ENCODE measurements at places on chromosomes 7 and 10. TPM values are rescaled to one million over a fixed set of nuclear protein-coding genes. Genes with fewer than 3 reads are reported as not detected.

Gene MAGI2
- 1.4 TPM for total RNA-seq

Gene IGFBP3
- 30.9 TPM for total RNA-seq

Gene PPP1R17
- not detected for total RNA-seq

Gene NPFFR1
- 0.15 TPM for total RNA-seq

Gene ANKRD61
- total RNA-seq: not detected

Gene OGDHL
- total RNA-seq: 1.1 TPM

Gene PAOX
- 9.3 TPM for total RNA-seq

Gene CPVL
- total RNA-seq: 4.7 TPM

GRCh38 chr7:66741710-66742049 is 1.1 kb downstream of the RABGEF1 start:
- DNase-seq: peak; percentile 36

DNA sequence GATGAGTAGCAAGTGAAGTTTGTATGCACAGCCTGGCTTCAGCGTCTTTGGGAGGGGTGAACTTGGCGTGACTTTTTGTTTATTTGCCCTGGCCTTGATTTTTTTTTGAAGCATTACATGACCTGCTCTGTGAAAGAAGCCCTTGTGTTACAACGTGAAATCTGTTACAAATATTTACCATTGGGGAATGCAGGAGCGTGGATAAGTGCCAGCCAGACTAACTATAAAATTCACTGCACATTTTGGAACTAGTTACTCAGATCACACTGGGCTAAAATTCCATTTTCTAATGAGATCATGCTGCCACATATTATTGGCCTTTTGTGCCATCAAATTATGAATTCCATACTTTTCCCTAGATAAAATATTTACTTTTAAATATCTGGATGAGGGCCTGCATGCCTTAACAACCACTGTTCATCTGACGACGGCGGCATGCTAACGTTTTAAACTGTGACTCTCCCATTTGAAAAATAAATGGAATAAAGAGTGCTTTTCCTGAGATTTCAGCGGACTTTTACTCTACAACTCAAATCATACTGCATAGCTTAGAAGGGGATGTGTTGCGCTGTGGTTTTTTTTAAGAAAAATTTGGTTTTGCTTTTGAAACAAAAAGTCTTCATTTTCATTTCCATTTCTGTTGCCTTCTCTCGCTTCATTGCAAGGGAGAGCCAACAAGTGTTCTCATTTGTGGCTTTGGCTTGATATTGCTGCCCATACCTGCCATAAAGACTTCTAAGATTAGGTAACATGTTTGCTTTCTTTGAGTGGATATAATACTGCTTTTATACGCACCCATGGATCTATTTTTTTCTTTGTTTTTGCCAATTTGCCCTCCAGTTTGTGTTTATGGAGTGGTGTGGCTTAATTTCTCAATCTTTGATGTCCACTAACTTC is 352.2 kb downstream of the TFEC start:
- DNase-seq: peak; percentile 33

DNA sequence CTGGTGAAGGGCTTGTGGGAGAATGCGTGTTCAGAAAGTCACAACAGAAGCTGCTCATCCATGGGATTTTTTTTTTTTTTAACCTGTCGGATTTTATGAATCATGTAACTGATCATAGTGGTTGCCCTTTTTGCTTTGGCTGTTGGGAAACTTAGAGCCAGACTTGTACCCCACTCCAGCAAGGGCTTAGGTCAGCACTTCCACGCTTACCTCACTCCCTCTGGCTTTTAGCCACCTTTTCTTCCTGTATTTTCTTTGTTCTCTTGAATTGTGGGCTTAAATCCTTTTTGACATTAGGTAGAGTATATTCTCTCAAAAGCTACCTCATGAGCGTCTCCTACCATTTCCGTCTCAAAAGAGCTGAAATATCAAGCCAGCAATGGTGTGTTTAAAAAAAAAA is 113.6 kb upstream of the BTBD16 start:
- DNase-seq: no peak

- no peak for DNase-seq
Measured at GRCh38 chr10:55320187-55320700, 519.2 kb upstream of the PCDH15 start.

DNA sequence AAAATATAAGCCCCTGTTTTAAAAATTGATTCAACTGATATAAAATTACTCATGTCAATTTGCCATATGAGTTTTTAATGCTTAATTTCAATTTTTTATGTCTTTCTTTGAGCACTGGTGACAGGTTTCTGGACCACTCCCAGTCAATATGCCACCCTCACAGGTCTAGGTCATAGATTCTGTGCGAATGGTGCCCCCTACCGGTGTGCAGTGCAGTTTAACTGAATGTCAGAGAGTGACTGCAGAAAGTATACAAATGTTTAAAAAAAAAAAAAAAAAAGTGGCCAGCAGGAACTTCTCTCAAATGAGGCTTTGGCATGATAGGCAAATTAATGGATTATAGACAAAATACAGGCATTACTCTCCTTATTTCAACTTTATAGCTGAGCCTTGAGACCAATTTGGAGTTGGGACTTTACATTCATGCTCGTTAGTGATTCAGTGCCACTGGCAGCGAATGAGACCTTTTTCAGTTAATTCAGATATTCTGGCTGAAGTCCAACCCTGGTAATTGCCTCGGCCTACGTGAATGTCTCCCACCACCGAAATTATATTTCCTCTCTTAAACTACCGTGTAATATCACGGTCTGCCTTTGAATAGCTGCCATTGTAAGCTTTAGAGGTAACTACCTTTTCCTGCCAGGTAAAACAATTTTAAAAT is 427.6 kb downstream of the PHTF2 start:
- DNase-seq: peak; percentile 28

DNA sequence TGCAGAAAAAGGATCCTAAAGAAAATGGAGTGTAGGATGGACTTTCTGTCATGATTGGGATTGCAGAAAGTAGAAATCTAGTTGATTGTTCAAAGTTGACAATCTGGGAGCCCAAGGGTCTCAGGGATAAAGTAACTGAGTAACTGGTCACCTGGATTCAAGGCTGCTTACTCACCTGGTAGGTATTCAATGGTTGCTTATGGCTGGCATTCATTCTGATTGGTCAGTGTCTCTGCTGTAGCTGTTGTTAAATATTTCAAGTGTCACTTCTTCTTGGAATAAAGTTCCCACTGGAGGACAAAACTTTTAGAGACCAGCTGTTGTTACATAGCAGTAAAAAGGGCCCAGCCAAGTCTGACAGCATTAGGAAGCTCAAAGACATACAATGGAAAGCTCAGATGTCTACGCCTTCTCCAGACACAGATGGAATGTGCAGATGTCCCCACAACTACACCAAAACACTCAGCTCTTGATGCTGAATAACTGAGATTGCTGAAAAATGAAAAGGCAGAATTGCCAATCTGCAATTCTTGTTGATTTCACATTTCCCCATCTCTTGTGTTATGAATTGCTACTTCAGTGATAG is 106.9 kb downstream of the ZNF467 start:
- DNase-seq: no peak

- no peak for DNase-seq
Measured at GRCh38 chr10:87664276-87664701, 4.6 kb downstream of the PAPSS2 start.

- no peak for DNase-seq
Measured at GRCh38 chr10:50927522-50928189, 42.2 kb upstream of the A1CF start.

DNA sequence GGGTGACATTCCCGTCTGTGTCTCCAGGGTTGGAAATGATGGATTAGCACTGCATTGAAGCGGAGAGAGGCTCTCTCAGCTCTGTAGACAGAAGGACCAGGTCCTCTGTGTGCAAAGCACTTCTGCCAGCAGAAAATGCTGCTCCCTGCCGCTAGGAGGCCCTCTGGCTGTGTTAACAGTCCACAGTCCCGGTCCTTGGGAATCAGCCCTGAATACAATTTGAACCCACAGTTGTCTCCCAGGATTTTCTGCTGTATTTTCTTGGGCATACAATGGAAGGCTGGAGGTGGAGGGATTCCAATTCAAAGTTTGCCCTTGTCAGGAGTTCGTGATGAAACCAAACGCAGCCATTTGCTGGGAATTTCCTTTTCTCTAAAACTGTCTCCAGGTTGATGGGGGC is 205.2 kb downstream of the GLRX3 start:
- no peak for DNase-seq

GRCh38 chr7:31098642-31099360 is 46.7 kb downstream of the ADCYAP1R1 start:
- DNase-seq: no peak

- DNase-seq: no peak
Measured at GRCh38 chr7:131529617-131530016, 26.8 kb downstream of the PODXL start.

DNA sequence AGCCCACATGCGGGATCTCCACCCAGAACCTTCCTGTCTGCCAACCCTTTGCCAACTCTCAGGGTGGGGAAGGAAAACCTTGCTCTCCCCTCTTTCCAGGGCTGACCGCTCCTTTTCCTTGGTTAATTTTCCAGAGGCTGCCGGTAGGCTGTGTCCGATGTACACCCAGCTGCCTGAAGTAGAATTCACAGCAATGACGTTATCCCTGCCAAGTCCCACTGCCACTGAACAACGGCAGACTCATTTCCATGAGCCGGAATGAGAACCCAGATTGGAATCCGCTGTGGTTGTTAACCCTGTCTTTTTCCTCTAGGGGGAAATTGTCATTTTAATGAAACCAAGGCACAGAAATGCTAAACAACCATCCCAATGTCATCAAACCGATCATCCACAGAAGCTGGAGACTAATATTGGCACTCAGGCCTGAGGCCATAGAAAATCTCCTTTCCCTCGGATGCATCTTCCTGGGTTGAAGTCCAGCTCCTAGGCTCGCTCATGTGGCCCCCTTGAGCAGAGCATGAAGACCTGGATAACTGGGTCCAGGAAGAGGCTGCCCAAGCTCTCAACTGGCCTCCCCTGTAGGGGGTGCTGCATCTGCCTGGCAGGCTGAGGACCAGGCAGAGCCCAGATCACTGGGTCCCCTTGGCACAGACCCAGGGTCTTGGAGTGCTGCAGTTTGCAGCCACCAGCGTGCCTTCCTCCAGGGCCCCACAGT is 30.4 kb downstream of the KLRG2 start:
- DNase-seq: no peak

- no peak for DNase-seq
Measured at GRCh38 chr7:45391618-45392451, 182.3 kb upstream of the ADCY1 start.

- DNase-seq: no peak
Measured at GRCh38 chr10:34437906-34438305, 377.2 kb downstream of the PARD3 start.

DNA sequence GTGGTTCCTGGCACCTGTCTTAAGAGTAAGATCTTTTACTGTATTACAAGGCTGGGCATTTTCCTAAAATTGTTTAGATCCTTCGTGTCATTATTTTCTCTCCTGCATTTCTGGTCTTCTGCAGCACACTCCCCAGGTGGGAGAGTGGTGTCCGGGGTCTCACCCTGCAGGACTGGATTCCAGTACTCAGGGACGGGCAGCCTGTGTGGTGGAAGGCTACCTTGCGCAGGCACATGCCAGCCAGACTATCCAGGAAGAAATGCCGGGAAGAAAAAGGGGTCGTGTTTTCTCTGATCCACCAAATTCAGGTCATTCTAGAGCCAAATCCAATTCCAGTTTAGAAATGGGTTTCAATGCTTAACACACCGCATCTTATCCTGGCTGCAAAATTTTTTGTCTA is 27.7 kb downstream of the CNPY1 start:
- no peak for DNase-seq

DNA sequence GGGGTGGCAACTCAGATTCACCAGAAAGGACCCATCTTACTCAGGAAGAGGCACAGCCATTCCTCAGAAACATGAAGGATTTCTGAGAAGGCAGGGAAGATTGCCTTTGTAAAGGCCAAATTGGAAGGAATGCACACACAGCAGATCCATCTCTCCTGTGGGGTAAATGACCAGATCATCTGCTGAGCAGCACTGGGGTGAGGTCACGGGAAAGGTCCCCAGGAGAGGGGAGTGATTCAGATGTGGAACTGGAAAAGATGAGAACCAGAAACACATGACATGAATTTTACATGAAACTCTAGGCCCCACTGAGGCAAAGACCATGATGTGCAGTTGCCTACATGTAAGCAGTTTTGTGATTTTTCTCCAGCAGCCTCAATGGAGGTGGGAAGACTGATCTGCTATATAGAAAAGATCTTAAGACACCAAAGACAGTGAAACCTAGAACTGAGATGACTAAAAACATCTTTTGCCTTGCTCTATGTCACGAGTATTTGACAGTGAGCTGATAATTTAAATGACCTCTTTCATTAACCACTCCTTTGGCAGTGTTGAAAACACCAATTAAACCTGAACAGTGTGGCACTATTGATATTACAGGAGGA is 91.6 kb downstream of the AMPH start:
- DNase-seq: no peak

- DNase-seq: no peak
Measured at GRCh38 chr10:86242761-86243160, 123.8 kb downstream of the GRID1 start.

DNA sequence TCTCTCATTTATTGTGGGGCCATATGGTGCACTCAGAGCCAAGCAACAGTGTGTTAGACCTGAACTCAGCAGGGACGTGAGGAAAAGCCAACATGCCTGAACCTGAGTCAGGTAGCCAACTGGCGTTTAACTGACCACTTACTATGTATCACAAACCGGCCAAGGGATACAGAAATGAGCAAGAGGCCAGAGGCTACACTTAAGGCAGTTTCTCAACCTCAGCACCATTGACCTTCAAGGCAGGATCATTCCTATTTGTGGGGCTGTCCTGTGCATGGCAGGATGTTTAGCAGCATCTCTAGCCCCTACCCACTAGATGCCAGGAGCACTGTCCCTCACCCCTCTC is 103.5 kb upstream of the NANOS1 start:
- DNase-seq: no peak

All from left colon (tissue), 2 donors.